ENCODE measurements at places on chromosomes 13 and 19. TPM values are rescaled to one million over a fixed set of nuclear protein-coding genes. Genes with fewer than 3 reads are reported as not detected.
A peak's percentile ranks its signal among the peaks of the same experiment; 100 is the strongest.

DNA sequence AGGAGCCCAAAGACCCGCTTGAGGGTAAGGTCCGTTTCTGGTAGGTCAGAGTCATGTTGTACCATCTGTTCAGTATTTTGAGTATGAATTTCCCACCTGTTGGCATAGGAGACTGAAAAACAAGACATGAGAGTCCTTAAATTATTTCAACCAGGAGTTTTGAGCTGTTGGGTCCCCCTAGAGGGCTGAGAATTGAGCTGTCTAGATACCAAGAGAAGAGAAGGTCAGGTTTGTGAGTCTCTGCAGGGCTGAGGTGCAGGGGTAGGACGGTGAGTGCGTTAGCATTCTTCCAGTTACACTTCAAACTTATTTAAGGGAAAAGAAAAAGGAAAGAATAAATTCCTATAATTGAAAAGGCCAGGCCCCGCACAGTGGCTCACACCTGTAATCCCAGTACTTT, 5.0 kb downstream of the CBLC start:
- no peak for DNase-seq
- H3K4me1 ChIP-seq: no peaks in the 10 kb centered on the region
- no peak overlapping the region for H3K27ac ChIP-seq
- no peak overlapping the region for H3K4me3 ChIP-seq
- H3K36me3 ChIP-seq: no peaks in the 10 kb centered on the region
- H3K27me3 ChIP-seq: no peaks in the 10 kb centered on the region

DNA sequence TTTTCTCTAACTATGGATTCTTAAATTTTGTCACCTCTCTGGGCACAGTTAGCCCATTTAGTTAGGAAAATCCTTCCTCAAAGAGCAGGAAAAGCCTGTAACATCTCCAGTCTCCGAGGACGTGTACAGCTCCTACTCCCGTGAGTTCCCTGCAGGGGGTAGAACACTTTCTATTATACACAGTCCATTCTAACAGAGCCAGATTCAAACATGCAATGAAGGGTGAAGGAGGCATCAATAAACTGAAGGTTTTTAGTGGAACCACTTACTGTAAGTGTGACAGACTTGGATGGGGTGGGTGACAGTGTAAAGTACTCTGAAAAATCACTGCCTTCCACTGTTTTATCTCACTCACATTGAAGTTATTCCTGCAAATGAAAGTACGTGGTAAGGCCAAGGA, 204.7 kb upstream of the DACH1 start:
- no peaks in the 10 kb centered on the region for H3K36me3 ChIP-seq
- no peak overlapping the region for H3K4me3 ChIP-seq
- no peaks in the 10 kb centered on the region for H3K27me3 ChIP-seq
- no peaks in the 10 kb centered on the region for H3K4me1 ChIP-seq

DNA sequence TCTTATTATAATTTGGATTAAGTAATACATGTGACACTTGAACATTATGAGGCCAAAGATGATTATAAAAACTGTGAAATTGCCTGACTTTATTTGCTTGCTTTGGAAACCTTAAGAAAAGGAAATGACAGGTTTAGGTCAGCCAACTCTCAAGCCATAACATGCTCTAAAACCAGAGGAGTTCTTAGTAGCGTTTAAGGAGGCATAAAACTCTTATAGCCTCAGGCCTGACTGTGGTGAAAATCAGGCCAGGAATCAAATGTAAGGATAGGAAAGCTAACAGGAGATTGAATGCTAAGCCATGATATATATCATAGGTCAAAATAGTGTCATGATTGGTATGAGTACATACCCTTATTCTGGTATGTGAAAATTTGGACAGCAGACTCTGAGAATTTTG, 1142.4 kb upstream of the MIR17HG start:
- H3K4me1 ChIP-seq: peaks cover 21% of the 10 kb centered on the region
- no peaks in the 10 kb centered on the region for H3K36me3 ChIP-seq
- DNase-seq: no peak
- no peaks in the 10 kb centered on the region for H3K27me3 ChIP-seq
- H3K27ac ChIP-seq: no peak overlapping the region
- H3K4me3 ChIP-seq: no peak overlapping the region

DNA sequence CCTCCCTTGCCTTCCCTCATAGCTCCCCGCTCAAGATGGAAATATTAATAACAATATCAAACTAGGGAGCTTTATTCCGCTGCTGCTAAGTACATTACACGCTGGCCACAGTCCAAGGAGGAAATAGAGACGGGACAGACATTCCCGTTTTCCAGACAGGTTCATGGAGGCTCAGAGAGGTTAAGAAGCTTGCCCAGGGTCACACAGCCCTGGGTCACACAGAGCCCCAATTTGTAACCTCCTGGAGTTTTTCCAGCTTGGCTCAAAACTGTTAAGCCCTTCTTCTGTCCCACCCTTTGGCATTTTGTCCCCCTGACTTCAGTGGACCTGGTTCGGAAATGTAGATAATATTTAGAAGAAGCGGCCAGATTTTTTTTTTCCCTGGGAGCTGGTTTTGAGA, 2.0 kb downstream of the BICRA start:
- peaks cover 27% of the 10 kb centered on the region for H3K4me1 ChIP-seq
- peak overlapping the region; percentile 95 for H3K27ac ChIP-seq
- DNase-seq: peak; percentile 37
- peak overlapping the region; percentile 96 for H3K4me3 ChIP-seq
- no peaks in the 10 kb centered on the region for H3K27me3 ChIP-seq
- H3K36me3 ChIP-seq: no peaks in the 10 kb centered on the region

DNA sequence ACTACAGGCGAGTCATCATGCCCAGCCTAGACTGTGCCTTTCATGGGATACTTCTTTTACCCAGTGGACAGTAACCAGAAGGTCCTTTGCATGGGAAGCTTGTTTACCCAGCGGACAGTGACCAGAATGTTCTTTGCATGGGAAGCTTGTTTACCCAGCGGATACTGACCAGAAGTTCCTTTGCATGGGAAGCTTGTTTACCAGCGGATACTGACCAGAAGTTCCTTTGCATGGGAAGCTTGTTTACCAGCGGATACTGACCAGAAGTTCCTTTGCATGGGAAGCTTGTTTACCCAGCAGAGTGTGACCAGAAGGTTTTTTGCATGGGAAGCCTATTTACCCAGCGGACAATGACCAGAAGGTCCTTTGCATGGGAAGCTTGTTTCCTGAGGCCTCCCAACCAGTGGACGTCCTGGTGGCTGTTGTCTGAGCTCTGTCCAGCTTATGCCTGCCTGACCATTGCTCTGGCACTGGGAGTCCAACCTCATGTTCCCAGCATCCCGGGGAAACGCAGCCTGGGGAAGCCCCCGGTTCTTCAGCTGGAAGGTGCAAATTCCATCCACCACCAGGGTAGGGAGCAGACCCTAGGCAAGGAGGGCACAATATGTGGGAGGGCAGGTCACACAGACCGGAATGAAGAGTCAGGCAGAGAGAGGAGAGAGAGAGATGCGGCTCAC, 41.6 kb upstream of the PDCD5 start:
- no peaks in the 10 kb centered on the region for H3K4me1 ChIP-seq
- no peaks in the 10 kb centered on the region for H3K36me3 ChIP-seq
- no peak overlapping the region for H3K27ac ChIP-seq
- no peak for DNase-seq

The AP3D1 gene
- total RNA-seq: 97.6 TPM

The ZNF729 gene
- total RNA-seq: not detected

The MCEMP1 gene
- not detected for total RNA-seq

The BAX gene
- total RNA-seq: 106 TPM

The SARS2 gene
- 18.0 TPM for total RNA-seq

Measured in GM23248 (cell line).